ENCODE measurements at places on chromosomes 7 and 10. TPM values are rescaled to one million over a fixed set of nuclear protein-coding genes. Genes with fewer than 3 reads are reported as not detected.

- H3K4me3 ChIP-seq: no peak overlapping the region
- H3K4me1 ChIP-seq: no peaks in the 10 kb centered on the region
- no peak overlapping the region for H3K27ac ChIP-seq
- no peak for DNase-seq
- H3K36me3 ChIP-seq: no peaks in the 10 kb centered on the region
- no peaks in the 10 kb centered on the region for H3K27me3 ChIP-seq
Observed at GRCh38 chr10:21068026-21068656, 171.0 kb upstream of the NEBL start.

The RNF148 gene
- total RNA-seq: 1.4 TPM

The MMD2 gene
- not detected for total RNA-seq

The SLC39A12 gene
- total RNA-seq: 0.15 TPM

- H3K27me3 ChIP-seq: no peaks in the 10 kb centered on the region
- no peaks in the 10 kb centered on the region for H3K4me1 ChIP-seq
- H3K36me3 ChIP-seq: no peaks in the 10 kb centered on the region
- no peak for DNase-seq
- H3K4me3 ChIP-seq: no peak overlapping the region
Observed at GRCh38 chr7:107605218-107605815, 25.3 kb downstream of the BCAP29 start.

GRCh38 chr10:88903715-88904114 is 23.7 kb downstream of the STAMBPL1 start:
- H3K4me3 ChIP-seq: no peak overlapping the region
- no peak overlapping the region for H3K27ac ChIP-seq
- no peaks in the 10 kb centered on the region for H3K4me1 ChIP-seq
- no peak for DNase-seq

DNA sequence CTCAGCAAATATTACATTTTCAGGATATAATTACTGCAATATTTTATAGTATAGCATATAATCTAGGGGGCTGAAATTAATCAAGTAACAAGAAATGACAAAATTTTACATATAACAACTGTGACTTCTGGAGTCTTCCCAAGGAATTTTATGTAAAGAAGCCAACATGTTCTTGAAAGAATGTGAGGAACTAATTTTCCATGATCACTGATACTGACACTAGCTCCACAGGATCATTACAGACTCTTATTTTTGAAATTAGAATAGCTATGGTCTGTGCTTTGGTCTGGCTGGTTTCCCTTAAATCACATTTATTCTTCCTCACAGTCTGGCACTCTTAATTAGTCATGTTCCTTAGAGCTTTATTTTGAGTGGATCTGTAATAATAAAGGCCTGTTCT is 267.7 kb upstream of the SEMA3A start:
- no peaks in the 10 kb centered on the region for H3K27me3 ChIP-seq
- no peaks in the 10 kb centered on the region for H3K4me1 ChIP-seq
- DNase-seq: no peak
- H3K36me3 ChIP-seq: no peaks in the 10 kb centered on the region

- no peak overlapping the region for H3K27ac ChIP-seq
- DNase-seq: no peak
- no peaks in the 10 kb centered on the region for H3K27me3 ChIP-seq
- H3K4me1 ChIP-seq: no peaks in the 10 kb centered on the region
Observed at GRCh38 chr7:66869660-66870450, 51.2 kb upstream of the TMEM248 start.

DNA sequence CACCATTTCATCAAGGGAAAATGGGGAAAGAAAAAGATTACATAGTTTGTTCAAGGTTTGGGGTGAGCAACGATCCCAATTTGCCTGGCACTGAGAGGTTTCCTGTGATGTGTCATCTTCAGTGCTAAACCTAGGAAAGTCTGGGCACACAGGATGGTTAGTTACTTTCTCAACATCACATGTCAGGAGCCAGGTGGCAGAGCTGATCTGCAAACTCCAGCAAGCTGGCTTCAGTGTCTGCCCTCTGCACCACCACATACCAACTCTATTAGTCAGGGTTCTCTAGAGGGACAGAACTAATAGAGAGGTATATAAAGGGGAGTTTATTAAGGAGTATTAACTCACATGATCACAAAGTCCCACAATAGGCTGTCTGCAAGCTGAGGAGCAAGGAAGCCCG is 11.3 kb downstream of the ADAM12 start:
- no peak for DNase-seq
- no peak overlapping the region for H3K27ac ChIP-seq
- H3K4me1 ChIP-seq: no peaks in the 10 kb centered on the region
- H3K27me3 ChIP-seq: no peaks in the 10 kb centered on the region

- no peak overlapping the region for H3K27ac ChIP-seq
- no peak for DNase-seq
- H3K36me3 ChIP-seq: no peaks in the 10 kb centered on the region
- H3K4me3 ChIP-seq: no peak overlapping the region
- H3K4me1 ChIP-seq: peaks cover 9% of the 10 kb centered on the region
Observed at GRCh38 chr7:106128836-106129235, 16.7 kb upstream of the SYPL1 start.

The UCN3 gene
- total RNA-seq: 0.35 TPM

DNA sequence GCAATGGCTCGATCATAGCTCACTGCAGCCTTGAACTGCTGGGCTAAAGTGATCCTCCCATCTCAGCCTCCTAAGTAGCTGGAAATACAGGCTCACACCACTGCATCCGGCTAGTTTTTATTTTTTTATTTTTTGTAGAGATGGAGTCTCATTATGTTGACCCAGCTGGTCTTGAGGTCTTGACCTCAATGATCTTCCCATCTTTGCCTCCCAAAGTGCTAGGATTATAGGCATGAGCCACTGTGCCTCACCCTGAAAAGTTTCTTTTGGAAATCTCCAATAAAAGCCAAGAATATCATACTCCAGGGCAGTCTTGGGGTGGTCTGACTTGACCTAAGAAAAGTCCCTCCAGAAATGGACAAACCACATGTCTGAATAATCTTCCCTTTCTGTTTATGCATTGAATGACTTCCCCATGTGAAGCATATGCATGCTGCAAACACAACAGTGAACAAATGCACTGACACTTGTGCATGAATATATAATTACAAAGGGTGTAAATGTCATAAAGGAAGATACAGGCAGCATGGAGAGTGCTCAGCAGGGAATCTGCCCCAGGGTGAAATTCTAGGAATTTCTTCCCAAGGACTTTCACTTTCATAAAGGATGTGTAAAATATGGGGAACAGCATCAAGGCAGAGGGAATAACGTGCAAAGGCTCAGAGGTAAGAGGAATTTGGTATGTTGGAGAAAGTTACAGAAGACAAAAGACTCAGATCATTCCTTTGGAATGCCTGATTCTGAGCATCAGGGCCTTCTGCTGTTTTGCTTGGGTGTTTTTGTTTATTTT is 142.4 kb upstream of the LYZL1 start:
- H3K4me1 ChIP-seq: no peaks in the 10 kb centered on the region
- no peaks in the 10 kb centered on the region for H3K27me3 ChIP-seq
- no peak overlapping the region for H3K27ac ChIP-seq
- no peak for DNase-seq
- H3K4me3 ChIP-seq: no peak overlapping the region

The FAM25C gene
- total RNA-seq: not detected

DNA sequence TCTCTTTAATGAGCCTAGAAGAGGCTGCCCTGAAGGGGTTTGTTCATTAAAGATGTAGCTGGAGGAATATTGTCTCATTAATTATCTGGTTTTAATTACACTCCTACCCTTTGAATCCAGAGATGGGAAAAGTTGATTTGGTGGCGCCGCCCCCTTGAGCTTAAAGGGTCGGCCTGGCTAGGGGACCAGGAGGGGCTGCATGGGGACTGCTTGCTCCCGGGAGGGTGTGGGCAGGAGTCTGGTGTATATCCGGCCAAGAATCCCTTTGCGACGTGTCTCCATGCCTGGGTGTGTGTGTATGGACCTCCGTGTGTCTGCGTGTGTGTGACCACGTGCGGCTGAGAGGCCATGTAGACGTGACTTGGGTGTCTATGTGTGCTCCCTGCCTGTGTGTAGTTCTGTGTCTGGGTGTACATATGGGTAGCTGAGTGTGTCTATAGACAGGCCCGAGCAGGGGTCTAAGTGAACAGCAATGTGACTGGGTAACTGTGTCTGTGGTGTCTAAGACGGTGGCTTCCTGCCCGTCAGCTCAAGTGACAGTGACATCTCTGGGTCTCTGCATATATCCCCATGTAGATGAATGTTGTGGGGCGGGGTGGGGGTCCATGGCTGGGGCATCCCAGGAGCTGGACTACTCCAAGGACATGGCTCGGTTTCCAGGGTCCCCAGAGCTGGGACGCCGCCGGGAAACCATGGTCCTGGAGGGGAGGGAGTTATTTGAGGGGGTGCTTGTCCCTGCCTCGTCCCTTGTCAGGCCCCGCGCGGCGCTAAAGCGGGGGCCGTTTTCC is 10.7 kb downstream of the LBX1 start:
- H3K36me3 ChIP-seq: no peaks in the 10 kb centered on the region
- no peak for DNase-seq
- no peak overlapping the region for H3K27ac ChIP-seq

DNA sequence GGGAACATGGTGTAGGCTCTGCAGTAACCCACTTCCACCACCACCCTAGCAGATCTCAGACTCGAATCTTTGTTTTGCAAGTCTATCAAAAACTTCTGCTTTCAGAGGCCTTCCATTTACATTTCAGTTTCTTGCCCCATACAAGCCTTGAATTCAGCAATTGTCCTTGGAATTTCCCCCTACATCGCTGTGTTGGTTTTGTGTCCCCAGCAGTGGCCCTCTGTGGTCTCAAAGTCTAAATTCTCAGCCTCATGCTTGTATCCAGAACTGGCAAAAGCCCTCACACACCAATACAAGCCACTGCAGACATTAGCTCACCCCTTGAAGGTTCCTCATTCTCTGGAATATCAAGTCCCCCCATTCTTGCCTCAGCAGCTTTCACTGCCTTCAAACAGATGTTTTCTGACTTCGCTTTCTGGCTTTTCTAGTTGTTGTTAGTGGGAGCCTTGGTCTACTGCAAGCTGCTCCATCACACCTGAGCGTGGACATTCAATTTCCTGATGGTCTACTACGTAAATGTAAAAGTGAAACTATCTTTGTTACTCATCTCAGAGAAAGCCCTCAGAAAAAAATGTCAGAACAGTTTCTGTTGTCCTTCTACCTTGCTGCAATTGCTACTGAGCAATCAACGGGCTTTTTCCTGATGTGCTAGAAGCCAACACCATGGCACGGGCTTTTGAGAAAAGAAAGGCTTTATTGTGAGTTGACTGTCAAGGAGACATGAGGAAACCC is 1.8 kb upstream of the NUB1 start:
- H3K27me3 ChIP-seq: no peaks in the 10 kb centered on the region
- H3K36me3 ChIP-seq: peaks cover under 1% of the 10 kb centered on the region
- DNase-seq: no peak
- H3K27ac ChIP-seq: peak overlapping the region; percentile 84
- H3K4me3 ChIP-seq: no peak overlapping the region

DNA sequence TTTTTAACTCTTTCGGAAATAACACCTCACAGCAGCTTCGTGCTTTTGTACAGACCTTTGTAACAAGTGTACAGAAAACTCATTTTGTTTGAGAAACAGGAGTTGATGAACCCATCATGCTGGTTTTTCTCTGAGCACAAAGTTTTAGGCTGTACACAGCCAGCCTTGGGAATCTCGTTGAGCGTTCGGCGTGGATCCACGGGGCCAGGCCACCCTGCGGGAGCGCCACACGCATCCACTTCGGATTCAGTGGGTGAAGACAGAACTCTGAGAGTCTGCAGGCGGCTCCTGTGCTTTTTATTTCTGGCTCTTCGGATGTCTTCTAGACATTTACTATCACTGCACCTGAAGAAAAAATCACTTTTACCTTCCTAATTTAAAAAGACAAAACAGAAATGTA is 131.2 kb downstream of the SMURF1 start:
- H3K27ac ChIP-seq: no peak overlapping the region
- H3K4me3 ChIP-seq: no peak overlapping the region
- no peaks in the 10 kb centered on the region for H3K4me1 ChIP-seq
- H3K27me3 ChIP-seq: no peaks in the 10 kb centered on the region

DNA sequence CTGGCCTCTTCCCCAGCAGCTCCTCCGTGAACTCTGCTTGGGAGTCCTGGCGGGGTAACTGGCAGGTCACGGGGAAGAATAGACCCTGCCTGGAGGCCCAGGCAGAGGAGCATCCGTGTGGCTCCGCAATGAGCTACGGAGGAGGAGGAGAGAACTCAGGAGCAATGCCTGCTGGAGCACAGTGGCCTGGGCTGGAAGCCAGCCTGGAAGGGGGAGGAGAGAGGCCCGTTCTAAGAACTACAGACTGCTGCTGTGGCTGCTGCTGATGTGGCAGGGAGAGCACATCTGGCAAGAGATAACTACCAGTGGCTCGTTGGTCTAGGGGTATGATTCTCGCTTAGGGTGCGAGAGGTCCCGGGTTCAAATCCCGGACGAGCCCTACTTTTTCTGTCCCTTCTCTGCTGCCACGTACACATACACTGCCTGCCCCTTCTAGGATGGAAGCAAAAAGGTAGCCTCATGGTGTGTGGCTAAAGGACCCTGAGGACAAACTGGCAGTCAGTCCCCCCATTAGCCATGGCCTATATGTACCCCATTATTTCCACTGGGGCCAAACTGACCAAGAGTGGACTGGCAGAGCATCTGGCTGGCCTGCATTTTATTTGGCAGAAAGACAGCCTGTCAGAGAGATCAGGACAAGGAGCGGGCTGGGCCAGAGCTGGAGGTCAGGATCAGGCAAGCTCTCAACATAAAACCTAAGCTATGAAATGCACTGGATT is 7.7 kb upstream of the OPN1SW start:
- H3K36me3 ChIP-seq: no peaks in the 10 kb centered on the region
- DNase-seq: peak; percentile 63
- H3K4me1 ChIP-seq: no peaks in the 10 kb centered on the region
- no peaks in the 10 kb centered on the region for H3K27me3 ChIP-seq

- no peak overlapping the region for H3K27ac ChIP-seq
- H3K4me3 ChIP-seq: no peak overlapping the region
- H3K27me3 ChIP-seq: no peaks in the 10 kb centered on the region
- no peak for DNase-seq
- H3K36me3 ChIP-seq: no peaks in the 10 kb centered on the region
Observed at GRCh38 chr10:10223131-10223530, 794.5 kb upstream of the CELF2 start.

- no peaks in the 10 kb centered on the region for H3K36me3 ChIP-seq
- H3K27me3 ChIP-seq: no peaks in the 10 kb centered on the region
- peak overlapping the region; percentile 74 for H3K4me3 ChIP-seq
- peaks cover 27% of the 10 kb centered on the region for H3K4me1 ChIP-seq
Observed at GRCh38 chr10:73093922-73094850, 2.5 kb downstream of the P4HA1 start.

DNA sequence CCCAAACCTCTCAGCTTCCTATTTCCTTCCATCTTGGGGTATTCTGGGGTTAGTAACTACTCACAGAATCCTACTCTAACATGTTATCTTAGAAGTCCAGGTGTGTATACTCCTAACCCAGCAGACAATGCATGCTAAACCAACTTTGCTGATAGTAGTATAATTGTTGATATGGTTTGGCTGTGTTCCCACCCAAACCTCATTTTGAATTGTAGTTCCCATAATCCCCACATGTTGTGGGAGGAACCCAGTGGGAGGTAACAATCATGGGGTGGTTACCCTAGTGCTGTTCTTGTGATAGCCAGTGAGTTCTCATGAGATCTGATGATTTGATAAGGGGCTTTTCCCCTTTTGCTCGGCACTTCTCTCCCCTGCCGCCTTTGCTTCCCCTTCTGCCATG is 135.1 kb downstream of the CHRM2 start:
- no peaks in the 10 kb centered on the region for H3K27me3 ChIP-seq
- H3K4me3 ChIP-seq: no peak overlapping the region
- H3K4me1 ChIP-seq: no peaks in the 10 kb centered on the region
- no peak overlapping the region for H3K27ac ChIP-seq
- H3K36me3 ChIP-seq: no peaks in the 10 kb centered on the region
- DNase-seq: no peak

Measured in left lung (tissue), 14 donors.